ENCODE measurements at places on chromosomes 12 and 14.

DNA sequence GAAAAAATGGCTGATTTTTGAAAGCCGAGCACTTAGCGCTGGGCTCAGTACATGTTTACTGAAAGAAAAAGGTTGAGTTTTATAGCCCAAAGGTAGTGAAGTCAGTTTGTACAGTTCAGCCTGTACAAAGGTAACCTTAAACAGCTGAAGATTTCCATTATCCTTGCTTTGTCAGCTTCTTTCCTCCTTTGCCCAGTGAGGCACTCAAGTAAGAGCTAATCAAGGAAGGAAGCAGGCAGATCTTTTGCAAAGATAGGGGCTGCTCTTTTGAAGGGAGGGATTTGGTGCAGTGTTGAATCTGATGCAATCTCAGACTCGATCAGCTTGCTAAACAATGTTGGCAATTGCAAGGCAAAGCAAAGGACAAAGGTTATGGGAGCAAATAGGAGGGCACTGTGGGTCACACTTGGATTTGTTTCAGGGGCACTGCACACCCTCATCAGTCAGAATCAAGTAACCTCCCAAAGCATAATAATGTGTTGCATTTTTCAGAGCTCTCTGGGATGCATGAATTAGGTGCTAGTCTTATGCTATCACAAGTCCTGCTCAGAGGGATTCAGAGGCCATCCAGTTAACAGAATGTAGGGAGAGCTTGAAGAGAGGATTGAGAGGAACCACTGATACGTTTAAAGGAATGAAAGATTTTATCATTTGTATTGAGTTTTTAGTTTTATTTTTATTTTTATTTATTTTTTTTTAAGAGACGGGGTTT lies 44.4 kb downstream of the ANO6 start:
- DNase-seq: no peak

DNA sequence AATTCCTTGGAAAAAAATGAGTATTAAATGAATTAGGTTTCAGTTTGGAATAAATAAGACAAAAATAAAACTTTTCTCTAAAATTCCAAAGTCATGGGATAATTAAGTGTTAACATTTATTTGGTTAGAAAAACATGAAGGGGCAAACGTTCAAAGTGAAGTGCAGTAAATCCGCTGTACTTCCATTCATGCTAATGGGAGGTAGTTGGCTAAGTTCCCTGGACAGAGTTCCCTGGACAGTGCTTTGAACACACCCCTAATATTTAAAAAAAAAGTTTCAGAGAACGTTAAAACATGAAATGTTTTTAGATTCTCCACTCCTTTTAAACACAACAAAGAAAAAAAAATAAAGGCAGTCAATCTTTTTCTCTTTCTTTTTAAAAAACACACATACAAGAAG lies 16.3 kb downstream of the ALX1 start:
- DNase-seq: no peak

DNA sequence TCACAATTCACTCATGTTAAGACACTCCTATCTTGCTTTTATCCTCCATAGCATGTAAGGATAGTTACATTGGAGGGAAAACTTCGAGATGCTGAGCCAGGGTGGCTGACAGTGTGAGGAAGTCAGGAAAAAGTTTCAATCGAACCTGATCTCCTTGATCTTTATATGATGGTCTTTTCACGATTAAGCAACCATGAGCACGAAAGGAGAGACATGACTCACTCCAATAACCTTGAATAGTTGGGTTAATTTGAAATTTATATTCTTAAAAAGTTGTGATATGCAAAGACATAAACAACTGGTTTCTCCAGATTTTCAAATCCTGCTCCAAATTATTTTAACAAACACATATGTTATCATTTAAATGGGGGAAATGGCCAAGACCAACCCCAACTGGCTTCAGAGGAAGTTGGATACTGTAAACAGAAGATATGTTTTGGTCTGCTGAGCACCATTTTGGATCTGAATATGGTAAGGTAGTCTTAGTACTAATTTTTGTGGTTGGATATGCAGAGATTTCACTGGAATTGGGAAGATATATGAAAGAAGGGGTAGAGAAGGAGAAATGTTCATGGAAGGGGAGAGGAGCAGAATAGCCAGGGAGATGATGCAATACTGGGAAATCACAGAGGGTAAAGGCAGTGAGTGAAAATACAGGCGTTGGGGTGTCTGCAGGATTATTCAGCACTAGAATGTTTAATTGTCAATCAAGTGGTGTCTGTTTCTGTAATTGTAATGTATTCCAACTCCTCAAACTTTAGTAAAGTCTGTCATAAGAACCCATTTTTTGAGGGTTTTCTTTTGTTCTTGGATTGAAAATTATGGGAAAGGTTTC lies 185.2 kb upstream of the SLC38A2 start:
- no peak for DNase-seq

DNA sequence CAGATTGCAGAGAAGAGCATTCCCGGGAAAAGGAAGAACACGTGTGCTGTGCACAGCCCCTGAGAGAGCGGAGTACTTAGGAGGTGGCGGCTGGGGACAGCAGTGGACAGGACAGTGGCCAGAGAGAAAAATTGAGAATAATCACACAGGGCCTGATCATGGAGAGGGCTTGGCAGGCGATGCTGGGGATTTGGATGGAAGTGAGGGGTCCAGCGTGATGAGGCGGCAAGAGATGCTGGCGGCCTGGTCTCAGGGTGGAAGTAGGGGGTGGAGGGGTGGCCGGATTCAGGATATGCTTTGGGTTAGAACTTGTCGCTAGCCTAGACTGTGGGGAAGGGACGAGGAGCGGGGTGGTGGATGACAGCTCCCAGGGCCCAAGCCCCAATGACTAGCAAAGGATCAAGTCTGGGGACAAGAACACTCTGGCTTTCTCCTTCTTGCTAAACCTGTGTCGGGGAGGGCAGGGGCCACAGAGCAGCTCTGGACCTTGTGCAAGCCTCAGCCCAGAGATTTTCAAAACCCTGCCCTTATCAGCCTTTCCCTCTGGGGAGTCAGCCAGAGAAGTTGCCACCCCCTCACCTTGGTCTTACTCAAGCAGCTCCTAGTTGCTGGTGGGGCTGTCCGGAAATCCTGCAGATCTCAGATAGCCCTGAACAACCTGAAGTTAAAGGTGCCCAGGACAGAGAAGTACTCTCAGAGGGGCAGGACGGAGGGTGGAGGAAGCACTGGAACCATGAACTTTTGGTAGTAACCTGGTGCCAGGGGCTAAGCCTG lies 1.3 kb downstream of the HVCN1 start:
- no peak for DNase-seq

Measured in activated CD8-positive, alpha-beta memory T cell treated with anti-CD3 and anti-CD28 coated beads for 4 hours (primary cell).